Substantia nigra (tissue), 51 donors: ENCODE measurements at places on chromosomes 2 and 18.

- no peak for DNase-seq
These were observed 138.0 kb downstream of the CTIF start for GRCh38 chr18:48676756-48677368.

- no peak for DNase-seq
These were observed 35.4 kb upstream of the COL6A3 start for GRCh38 chr2:237449193-237449881.

GRCh38 chr2:30439879-30440278, 7.2 kb upstream of the LCLAT1 start:
- DNase-seq = no peak

- no peak for DNase-seq
These were observed 270.8 kb upstream of the AGAP1 start for GRCh38 chr2:235223011-235223410.

DNA sequence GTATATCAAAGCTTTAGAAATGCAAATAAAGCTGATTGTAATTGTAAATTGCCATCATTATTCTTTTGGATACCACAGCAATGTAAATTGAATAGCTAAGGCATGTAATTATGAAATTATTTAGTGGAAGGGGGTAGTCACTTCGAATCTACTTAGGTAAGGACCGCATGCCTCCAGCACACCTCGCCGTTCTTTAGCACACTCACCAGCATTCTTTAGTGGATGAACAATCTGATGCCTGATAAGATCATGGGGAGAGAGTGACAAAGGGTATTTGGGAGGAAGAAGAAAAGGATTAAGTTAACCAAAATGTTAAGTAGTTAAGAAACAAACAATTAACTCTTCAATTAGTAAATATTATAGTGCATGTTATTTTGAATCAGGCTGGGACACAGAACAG, 46.4 kb upstream of the DSC1 start:
- DNase-seq = no peak

DNA sequence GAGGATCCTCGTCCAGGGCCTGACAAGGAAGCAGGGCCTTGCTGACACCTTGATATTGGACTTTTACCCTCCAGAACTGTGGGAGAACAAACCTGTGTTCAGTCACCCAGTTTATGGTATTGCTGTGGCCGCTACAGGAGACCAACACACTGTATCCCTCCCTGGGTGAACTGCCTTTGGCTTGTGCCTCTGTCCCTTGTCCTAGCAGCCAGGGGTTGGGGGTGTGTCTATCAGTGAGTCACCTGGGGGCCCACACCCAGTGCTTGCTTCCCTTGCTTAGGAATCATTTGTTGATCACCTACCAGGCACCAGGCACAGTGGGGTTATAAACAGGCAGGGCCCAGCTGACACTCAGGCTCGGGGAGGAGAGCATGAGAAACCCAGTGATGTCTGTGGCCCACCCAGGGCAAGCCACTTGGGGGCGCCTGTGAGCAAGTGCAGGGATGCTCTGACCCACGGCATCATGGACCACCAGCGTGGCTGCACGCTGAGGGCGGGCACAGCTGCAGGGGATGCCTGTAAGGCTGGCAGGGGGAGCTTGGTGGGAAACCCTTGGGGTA, 17.1 kb downstream of the TMEM185B start:
- DNase-seq = no peak

GRCh38 chr2:25557179-25558036, 116.0 kb downstream of the DTNB start:
- DNase-seq = no peak

- DNase-seq = no peak
These were observed 93.7 kb upstream of the KLHL29 start for GRCh38 chr2:23291239-23291638.

DNA sequence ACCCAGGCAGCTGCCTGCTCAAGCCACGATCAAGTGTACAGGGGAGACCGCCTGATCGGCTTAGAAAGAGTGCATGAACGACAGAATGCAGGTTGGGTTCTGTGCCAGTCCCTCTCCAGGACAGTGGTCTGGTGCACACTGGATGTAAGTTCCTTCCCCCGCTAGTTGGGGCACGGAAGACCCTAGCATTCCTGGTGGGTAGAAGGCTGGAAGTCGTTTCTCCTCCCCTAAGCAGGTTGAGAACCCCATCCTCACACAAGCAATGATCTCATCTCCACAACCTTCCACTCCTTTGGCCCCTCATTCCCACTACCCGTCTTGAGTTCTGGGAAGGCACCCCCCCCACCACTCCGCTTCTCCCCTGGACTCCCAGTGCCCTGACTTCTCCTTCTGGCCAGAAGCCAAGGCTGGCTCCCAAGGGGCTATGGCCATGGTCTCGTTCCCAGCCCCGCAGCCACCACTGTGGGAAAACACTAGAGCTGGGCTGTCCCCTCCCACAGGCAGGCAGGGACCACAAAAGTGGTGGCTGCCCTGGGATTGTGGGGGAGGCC, 1.4 kb upstream of the ANKRD39 start:
- DNase-seq = no peak

- DNase-seq = no peak
These were observed 165.0 kb downstream of the ASB1 start for GRCh38 chr2:238591732-238592131.

GRCh38 chr18:38525039-38525438, 959.4 kb upstream of the CELF4 start:
- no peak for DNase-seq

- no peak for DNase-seq
These were observed 15.2 kb downstream of the ARID5A start for GRCh38 chr2:96551605-96552314.

DNA sequence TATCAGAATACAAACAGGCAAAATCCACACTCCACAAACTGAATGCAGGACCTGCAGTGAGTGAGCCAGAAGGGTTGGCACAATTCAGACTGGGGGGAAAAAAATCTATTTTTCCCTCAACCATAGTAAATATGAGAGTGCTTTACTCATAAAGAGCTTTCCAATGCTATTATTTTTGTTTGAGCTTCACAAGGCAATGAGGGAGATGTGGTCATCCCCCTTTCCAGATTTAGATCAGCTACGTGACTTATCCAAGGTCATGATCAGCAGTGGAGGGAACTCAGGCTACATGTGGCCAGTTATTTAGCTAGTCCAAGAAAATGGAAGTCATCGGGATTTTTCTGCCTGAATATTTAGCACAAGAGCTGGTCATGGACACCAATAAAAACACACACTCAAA, 120.4 kb upstream of the KLF7 start:
- no peak for DNase-seq

- DNase-seq = no peak
These were observed 46.3 kb upstream of the CCBE1 start for GRCh38 chr18:59743566-59743965.

DNA sequence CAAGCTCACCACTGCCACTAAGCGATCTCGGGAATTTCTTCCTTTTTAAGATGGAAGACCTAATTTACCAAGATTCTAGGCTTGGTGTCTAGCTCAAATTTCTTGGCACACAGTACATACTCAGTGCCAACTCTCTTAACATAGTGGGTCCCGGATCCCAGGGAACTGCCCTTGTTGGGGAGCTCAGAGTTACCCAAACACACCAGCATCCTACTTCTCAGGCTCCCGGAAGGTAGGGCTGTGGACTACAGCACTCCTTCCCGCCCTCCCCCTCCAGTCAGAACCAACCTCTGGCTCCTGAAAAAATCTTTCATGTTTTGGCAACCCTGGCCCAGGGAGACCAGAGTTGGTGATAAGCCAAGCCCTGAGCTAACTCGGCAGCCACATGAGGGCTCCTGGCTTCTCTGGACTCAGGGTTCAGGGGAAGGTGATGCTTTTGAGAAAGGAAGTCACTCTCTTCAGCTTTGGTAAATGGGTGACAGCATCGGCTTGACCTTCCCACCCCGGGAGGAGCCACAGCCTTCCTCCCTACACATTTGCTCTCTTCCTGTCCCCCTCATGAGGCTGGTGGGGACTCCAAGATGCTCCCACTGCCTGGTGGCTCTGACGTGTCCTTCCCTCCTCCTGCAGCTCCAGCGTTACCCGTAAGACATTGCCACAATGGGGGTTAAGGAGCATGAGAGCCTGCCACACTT, 8.8 kb downstream of the ODC1 start:
- no peak for DNase-seq

DNA sequence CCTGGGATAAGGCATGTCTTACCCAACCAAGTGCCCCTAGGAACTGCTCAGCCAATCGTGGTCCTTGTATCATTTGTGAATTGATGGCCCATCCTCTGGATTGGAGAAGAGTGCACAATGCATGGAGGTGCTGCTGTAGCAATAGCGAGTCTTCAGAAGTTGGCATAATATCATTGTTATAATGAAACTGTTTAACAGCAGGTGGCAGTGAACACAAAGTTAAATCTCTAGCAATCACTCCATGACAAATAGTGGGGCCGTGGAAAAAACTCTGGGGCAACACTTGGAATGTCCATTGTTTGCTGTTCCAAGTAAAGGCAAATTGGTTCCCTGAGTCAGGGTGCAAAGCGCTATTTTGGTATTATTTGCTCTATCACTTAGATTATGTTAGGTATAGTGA, 11.4 kb downstream of the REG1A start:
- no peak for DNase-seq

- no peak for DNase-seq
These were observed 8.4 kb downstream of the SLC66A3 start for GRCh38 chr2:11163439-11164317.

GRCh38 chr2:20062615-20063545, 11.5 kb upstream of the LAPTM4A start:
- no peak for DNase-seq

- no peak for DNase-seq
These were observed at the start of gene CASP8 for GRCh38 chr2:201260302-201260800. CASP8 (plus strand) TSS chr2:201260536; CDS start chr2:201266487, 5,951 bp downstream.
